ENCODE measurements at places on chromosomes 1 and 21.

- DNase-seq = peak; percentile 51
These were observed 166.7 kb downstream of the ADGRL4 start for GRCh38 chr1:78839704-78840277.

- DNase-seq = peak; percentile 45
These were observed 190.9 kb upstream of the ADGRL4 start for GRCh38 chr1:79197421-79197820.

- DNase-seq = no peak
These were observed 144.1 kb upstream of the ERRFI1 start for GRCh38 chr1:8170059-8170835.

DNA sequence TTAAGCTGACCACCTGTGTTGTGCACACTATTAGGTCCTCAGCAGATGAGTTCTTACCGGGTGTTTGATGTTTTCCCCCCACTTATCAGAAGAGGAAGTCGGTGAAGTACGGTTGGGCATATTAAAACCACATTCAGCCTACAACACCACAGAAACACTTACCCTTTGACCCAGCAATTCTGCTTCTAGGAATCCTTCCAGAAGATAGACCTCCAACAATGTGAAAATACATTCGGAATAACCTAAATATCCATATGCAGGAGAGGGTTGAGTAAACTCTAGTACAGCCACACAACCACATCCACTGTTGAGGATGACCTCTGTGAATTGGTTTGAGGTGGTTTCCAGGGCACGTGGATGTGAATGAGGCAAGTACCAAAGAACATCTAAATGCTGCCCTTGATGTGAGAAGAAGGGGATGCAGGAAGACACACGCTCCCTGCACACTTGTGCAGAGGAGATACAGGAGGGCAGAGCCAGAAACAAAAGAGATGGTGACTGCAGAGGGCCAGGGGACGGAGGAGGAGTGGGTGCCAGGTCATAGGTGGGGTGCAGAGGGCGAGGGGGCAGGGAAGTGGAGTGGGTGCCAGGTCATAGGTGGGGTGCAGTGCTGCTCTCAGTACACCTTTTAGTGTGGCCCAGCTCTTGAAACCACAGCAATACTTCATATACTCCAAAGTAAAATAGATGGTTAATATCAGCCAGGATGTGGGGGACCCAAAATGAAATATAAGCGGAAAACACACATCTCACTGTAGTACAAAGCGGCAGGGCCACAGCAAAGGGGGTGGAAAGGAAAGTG is 12.8 kb downstream of the ADARB1 start:
- no peak for DNase-seq

- DNase-seq = peak; percentile 55
These were observed 193.9 kb downstream of the FMN2 start for GRCh38 chr1:240285540-240285939.

- peak; percentile 54 for DNase-seq
These were observed 95.0 kb downstream of the SGIP1 start for GRCh38 chr1:66628926-66629325.

GRCh38 chr1:240171907-240172306 is 80.2 kb downstream of the FMN2 start:
- DNase-seq = no peak

DNA sequence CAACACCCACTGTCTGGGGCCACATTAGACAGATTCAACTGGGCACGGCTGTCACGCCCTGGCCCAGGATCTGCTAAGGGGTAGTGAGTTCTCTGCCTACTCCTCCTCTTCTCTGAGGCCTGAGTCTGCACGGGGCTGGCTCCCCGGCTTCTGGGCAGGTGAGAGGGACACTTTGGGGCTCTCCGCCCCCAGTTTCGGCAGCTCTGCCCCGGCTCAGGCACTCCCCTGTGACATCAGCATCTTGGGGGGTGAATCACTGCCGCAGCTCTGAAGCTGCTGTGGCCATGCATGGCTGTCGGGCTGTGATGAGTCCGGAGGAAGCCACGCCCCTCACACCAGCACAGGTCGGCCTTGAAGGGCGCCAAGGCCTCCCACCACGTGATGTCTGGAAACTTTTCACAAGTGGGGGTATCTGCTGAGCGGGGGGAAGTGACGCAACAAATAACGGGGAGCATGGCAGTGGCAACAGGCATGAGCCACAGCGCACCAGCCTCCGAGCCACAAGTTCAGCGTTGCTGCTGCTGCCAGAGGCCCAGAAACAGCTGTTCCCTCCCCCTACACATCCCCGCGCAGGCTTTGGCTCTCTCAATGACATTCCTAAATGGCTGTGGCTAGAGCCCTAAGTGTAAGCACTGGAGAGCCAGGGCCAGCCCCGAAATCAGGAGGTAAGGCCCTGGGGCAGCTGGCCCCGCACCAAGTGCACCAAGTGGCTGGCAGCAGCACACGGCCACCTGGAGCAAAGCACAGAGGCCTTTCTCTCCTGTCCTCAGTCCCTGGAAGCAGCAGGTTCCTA is 26.3 kb downstream of the ZBTB17 start:
- peak; percentile 99 for DNase-seq

DNA sequence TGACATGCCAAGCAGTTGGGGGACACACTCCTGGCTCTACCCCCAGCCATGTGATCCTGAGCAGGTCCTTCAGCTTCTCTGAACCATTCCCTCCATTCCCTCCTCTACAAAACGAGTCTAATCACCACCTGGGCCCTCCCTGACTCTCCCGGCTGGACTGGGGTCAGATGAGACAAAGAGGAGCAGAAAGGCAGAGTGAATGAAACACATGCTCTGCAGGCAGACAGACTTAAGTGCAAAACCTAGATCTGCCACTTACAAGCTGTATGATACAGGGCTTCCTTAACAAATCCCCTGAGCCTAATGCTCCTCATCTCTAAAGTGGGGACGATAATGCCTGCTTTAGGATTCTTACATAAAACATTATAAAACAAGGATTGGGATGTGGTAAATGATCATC is 17.3 kb downstream of the RIMS3 start:
- no peak for DNase-seq

GRCh38 chr1:179369751-179370341 is 4.1 kb downstream of the AXDND1 start:
- peak; percentile 79 for DNase-seq

DNA sequence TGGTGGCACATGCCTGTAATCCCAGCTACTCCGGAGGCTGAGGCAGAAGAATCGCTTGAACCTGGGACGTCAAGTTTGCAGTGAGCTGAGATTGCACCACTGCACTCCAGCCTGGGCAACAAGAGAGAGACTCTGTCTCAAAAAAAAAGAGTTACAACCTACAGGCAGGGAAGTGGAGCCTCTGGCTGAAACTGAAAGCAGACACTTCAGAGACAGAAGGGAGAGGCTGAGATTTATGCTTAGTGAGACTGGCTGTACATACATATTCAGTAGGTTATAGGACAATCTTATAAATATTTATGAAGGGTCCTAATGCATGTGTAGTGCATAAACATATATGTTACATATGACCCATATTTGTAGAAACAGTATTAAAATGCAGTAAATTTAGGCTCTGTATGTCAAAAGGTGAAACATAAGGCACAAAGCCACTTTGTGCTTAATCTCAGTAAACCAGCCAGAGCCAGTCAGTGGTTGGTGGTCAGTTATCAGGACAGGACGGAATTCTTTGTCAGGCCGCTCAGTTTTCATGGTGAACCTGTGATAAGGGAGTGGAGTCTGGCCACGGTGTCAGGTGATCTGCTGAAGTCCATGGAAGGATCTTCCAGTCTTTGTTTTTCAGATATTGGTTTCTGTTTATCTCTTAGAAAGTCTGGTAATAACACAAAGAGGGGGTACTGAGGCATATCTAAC is 13.7 kb downstream of the RHEX start:
- peak; percentile 9 for DNase-seq

DNA sequence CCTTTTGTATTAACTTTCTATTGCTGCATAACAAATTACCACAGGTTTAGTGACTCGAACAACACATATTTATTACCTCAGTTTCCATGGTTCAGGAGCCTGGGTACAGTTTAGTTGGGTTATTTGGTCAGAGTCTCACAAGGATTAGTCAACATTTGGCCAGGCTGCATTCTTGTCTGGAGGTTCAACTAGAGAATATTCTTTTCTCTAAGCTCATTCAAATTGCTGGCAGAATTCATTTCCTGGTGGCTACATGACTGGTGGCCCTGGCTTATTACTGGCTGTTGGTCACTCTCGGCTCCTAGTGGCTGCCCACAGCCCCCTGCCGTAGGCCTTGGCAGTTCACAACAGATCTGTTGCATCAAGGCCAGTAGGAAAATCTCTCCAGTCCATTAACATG is 81.1 kb upstream of the ADAR start:
- DNase-seq = no peak

DNA sequence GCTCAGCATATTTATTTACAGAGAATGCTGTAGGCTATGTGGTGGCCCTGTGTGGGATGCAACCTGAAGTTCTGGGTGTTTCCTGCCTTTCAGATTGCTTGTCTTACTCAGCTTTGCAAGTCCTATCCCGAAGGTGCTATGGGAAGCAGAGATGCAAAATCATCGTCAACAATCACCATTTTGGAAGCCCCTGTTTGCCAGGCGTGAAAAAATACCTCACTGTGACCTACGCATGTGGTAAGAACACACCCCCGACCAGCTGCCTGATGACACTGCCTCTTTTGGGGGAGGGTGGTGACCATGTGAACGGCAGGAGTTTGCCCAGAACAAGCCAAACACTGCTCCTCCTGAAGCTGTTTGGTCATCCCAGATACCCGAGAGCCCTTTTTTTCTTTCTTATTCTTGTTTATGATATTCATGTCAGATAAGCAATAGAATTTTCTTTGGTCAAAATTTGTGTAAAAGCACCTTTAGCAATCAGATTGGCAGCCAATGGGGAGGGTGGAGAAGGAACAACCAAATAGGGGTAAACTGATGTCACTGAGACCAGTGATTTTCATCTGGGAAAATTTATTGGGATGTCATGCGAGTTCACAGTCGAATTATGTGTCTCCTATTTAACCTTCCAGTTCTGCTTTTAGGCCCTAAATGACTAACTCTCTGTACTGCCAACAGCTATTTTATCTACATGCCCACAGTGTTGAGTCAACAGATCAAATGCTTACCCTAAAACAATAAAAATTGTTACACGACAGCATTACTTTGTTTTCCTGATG is 82.6 kb downstream of the EVA1C start:
- DNase-seq = no peak

DNA sequence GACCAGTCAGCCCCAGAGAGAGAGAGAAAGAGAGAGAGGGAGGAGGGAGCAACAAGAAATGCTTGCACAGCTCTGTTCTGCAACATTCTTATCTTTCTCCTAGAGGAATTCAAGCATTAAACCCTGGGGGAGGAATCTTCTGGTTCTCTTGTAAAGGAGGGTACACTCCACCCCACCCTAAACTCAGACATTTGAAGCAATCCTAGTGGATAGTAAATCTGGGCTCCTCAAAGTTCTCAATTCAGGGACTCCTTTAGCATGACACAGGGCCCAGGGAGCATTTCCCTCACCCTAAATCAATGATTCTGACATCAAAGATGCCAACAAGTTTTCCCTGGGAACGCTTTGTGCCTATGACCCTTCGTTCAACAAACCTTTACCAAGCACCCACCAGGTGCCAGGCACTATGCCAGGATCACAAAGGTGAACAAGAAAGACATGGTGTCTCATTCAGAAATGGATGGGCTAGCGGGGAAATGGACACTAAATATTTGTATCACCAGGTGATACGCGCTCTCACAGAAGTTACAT is 11.9 kb upstream of the CAPN2 start:
- peak; percentile 50 for DNase-seq

DNA sequence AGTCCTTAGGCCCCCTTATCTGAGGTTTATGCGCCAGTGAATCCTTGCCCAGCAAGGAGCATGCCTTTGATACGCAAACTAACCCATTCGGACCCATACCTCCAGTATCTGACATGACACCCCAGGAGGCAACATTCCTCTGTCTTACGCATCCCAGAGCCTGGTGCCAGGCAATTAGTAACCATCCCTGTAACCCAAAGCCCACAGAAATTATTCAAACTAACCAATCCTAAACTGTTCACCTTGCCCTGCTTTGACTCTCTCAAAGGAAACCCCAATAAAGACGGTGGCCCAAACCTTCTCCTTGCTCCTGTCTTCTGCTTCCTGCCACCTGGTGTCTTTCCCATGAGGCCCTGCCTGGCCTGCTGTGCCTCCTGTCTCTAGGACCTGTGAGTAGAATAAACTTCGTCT is 36.4 kb downstream of the ZNF496 start:
- DNase-seq = no peak

GRCh38 chr1:230176871-230177411 is 109.9 kb downstream of the GALNT2 start:
- DNase-seq = no peak

- DNase-seq = peak; percentile 98
These were observed at the start of gene UBE4B for GRCh38 chr1:10032590-10033358. TSS of gene UBE4B (plus strand) at chr1:10032958. CDS start at chr1:10033671, 713 bp downstream.

- no peak for DNase-seq
These were observed 13.8 kb upstream of the SIM2 start for GRCh38 chr21:36684957-36685714.

- no peak for DNase-seq
These were observed 18.7 kb downstream of the ACTRT2 start for GRCh38 chr1:3040004-3040403.

DNA sequence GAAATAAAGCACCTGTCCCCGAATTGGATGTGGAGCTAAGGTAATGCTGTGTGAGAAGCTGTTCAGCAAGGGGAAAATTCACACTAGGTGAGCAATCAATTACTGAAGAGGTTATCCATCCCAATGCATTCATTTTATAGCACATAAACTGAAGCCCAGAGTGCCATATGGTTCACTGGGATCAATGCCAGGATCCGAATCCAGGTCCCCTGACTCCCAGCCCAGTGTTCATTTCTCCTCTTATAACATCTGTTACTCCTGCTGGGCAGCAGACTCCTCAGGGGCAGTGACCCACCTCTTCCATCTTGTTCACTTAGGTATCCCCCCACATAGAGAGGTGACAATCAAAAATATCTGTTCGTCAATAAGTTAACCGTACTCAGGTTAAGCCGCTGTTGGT is 13.2 kb upstream of the SEC16B start:
- no peak for DNase-seq

- no peak for DNase-seq
These were observed 3.8 kb downstream of the B4GALT2 start for GRCh38 chr1:43982808-43983207.

GRCh38 chr1:204198348-204199340 is 2.4 kb upstream of the KISS1 start:
- DNase-seq = peak; percentile 71

DNA sequence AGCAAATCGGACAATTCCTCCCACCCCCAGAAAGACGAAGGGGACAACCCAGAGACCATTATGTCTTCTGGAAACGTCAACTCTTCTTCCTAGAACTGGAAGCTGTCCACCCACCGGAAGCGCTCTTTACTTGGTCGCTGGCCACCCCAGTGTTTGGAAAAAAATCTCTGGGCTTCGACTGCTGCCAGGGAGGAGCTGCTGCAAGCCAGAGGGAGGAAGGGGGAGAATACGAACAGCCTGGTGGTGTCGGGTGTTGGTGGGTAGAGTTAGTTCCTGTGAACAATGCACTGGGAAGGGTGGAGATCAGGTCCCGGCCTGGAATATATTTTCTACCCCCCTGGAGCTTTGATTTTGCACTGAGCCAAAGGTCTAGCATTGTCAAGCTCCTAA is 3.2 kb downstream of the S1PR1 start:
- no peak for DNase-seq

GRCh38 chr1:97905141-97905940 is 15.5 kb downstream of the DPYD start:
- DNase-seq = no peak

- DNase-seq = no peak
These were observed at the start of gene TTLL10 for GRCh38 chr1:1173793-1174415. TSS of gene TTLL10 (plus strand) at chr1:1173880. CDS start at chr1:1179216, 5,336 bp downstream.

GRCh38 chr1:12511516-12512468 is 106.2 kb downstream of the DHRS3 start:
- peak; percentile 58 for DNase-seq
